ENCODE measurements at places on chromosomes 16 and 17.

DNA sequence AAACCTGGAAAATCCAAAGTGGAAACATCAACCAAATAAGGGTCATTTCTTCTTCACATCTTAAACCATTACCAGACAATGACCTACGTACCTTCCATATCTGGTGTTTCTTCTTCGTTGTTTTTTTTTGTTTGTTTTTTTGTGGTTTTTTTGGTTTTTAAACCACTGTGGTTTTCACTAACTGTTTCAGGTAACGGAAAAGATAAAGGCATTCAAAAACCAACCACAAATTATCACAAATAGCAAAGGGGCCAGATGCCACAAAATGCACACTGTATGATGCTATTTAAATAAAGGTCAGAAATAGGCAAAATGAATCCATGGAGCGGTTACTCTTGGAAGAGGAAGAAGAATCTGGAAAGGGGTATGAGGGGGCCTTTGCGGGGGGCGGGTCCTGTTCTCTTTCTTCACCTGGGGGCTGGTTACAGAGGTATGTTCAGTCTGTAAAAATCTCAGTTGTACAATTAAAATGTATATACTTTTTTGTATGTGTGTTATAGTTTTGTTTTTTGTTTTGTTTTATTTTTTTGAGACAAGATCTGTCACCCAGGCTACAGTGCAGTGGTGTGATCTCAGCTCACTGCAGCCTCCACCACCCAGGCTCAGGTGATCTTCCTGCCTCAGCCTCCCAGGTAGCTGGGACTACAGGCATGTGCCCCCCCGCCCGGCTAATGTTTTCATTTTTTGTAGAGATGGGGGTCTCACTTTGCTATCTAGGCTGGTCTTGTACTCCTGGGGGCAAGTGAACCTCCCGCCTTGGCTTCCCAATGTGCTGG is 29.6 kb downstream of the LITAF start:
- DNase-seq, result no peak

- no peak for DNase-seq
These were observed 30.6 kb downstream of the FAM20A start for GRCh38 chr17:68570526-68570925.

GRCh38 chr17:56893503-56893902 is 20.3 kb downstream of the TRIM25 start:
- DNase-seq, result peak; percentile 53

- no peak for DNase-seq
These were observed 79.5 kb upstream of the CCL1 start for GRCh38 chr17:34442387-34443111.

DNA sequence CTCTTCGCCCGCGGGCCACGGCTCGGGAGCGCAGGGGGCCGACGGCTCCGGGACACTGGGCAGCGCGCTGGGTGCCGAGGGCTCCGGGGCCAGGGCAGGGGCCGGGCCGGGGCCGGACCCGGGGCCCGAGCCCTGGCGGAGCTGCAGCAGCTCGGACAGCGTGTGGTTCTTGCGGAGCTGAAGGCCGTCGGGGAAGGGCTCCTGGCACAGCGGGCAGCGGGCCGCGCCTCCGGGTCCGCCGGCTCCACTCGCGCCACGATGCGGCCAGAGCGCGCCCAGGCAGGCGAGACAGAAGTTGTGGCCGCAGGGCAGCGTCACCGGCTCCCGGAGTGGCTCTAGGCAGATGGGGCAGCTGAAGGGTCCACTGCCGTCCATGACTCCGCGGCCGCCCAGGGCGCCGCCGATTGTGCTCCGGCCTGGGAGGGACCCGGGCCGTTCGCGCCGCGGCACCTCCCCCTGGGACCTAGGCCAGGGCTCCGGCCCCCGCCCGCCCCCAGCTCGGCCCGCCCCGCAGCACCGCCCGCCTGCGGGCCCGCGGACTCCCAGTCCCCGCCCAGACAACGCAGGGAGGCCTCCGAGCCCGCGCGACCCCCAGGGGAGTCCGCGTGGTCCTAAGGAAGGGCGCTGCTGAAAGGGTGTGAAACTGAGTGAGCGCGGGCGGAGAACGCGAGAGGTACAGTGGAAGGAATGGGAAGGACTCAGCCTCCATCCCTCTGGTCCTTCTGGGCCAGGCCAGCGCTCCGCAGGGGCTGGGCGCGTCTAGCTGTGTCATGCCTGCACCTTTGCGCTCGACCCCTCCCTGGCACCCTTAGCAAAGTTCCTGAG is at the start of gene TRIM47:
TSS of gene TRIM47 (minus strand) at position 408 of the 825 bp plus-strand sequence. CDS start at position 375, 33 bp downstream.
- DNase-seq, result peak; percentile 87

DNA sequence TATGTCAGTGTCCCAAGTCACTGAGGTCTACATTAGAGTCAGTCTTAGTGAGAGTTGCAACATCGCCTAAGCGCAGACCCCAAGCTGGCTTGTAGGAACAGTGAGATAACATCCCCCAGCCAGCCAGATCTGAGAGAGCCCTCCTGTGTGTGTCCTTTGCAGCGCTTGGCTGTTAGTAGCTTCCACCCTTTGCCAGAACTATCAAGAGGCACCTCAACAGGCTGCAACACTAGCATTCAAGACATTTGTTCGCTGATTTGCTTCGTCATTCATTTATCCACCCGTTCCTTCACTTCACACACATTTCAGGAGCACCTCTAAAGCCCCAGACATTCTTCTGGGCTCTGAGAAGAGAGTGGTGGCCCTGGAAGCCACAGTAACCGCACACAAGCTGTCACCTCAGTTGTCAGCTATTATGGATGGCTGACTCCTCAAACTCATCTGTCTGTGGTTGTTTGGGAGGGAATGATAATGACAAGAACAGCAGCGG is 289.6 kb downstream of the WWOX start:
- DNase-seq, result no peak

- no peak for DNase-seq
These were observed 134.6 kb downstream of the CLEC16A start for GRCh38 chr16:11078812-11079459.

GRCh38 chr17:70271200-70271599 is 101.9 kb downstream of the KCNJ2 start:
- no peak for DNase-seq

GRCh38 chr17:733743-734142 is 1.3 kb downstream of the TLCD3A start:
- no peak for DNase-seq

DNA sequence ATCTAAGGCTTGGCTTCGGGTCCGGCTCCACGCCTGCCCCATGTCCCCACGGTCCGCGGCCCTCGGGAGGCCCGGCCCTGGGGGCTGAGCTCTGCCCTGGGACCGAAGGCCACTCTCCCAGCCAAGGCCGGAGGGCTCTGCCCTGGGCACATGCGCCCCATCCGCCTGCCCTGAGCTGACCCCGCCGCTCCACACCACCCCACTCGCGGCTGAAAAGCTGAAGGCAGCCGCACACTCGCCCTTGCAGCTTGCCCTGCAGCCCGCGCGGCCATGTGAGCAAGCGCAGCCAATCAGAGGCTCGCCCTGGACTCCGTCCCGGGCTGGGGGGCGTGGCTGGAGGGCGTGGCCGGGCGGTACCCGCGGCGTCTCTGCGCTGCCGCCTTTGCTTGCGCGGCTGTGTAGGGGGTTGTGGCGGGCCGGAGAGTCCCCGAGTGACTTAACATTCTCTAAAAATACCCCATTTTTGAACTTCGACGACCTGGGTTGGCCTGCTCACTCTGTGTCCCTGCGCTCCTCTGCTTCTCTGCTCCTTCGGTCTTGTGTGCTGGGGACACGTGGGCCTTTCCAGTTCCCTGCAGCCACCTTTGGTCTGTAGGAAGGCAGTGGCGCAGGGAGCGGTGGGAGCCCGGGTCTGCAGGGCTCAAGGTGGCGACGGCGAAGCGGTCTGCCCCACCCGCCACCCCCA is 8.8 kb upstream of the MAP2K3 start:
- peak; percentile 99 for DNase-seq

- no peak for DNase-seq
These were observed 501.6 kb upstream of the PSMD7 start for GRCh38 chr16:73794994-73795393.

All from endodermal cell (in vitro differentiated cells).